ENCODE measurements at places on chromosomes 3 and 15. TPM values are rescaled to one million over a fixed set of nuclear protein-coding genes. Genes with fewer than 3 reads are reported as not detected.

CELF6 gene
- 9.8 TPM for total RNA-seq

CKMT1B gene
- 41.2 TPM for total RNA-seq

MED12L gene
- 23.7 TPM for total RNA-seq

FBXW12 gene
- not detected for total RNA-seq

CDAN1 gene
- 15.9 TPM for total RNA-seq

CSK gene
- 21.7 TPM for total RNA-seq

CDHR4 gene
- not detected for total RNA-seq

SFMBT1 gene
- total RNA-seq, result 35.3 TPM

CIDEC gene
- 2.2 TPM for total RNA-seq

PIGZ gene
- 0.46 TPM for total RNA-seq

CLPX gene
- 37.9 TPM for total RNA-seq

GHSR gene
- total RNA-seq, result not detected

SLC35G2 gene
- total RNA-seq, result 9.6 TPM

DNAH1 gene
- 6.1 TPM for total RNA-seq

GP5 gene
- 0.81 TPM for total RNA-seq

RIOX2 gene
- 71.6 TPM for total RNA-seq
